G401 (cell line): ENCODE measurements at places on chromosomes 12 and 14.

DNA sequence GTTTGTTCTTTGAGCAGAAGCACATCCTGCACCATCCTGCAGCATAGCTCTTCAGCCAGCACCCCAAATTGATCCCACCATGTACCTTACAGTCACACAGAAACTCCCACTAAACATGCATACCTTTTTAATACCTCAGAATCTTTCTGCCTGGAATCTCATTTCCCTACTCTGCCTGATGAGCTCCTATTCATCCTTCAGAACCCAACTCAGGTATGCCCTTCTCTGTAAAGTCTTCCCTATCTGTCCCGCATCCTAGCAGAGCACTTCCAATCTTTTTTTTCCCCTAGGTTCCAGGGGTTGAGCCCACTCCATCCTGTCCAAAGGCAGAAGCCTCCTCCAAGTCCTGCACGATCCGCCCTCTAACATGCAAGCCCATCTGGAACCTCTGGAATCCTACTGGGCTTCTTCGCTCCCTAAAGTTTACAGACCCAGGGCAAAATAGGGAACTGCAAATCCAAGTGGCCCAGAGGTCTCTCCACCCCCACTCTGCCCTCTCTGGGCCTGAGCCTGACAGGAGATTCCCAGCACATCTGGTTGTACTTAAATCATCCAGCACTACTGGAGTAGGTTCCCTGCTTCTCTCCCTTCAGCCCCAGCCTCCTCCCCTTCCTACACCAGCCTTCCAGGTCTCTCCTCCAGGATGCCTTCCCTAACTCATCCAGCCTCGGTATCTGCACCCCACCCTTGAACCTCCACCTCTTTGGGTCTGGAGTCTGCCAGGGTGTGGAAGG is 4.1 kb upstream of the FIGNL2 start:
- DNase-seq = no peak

DNA sequence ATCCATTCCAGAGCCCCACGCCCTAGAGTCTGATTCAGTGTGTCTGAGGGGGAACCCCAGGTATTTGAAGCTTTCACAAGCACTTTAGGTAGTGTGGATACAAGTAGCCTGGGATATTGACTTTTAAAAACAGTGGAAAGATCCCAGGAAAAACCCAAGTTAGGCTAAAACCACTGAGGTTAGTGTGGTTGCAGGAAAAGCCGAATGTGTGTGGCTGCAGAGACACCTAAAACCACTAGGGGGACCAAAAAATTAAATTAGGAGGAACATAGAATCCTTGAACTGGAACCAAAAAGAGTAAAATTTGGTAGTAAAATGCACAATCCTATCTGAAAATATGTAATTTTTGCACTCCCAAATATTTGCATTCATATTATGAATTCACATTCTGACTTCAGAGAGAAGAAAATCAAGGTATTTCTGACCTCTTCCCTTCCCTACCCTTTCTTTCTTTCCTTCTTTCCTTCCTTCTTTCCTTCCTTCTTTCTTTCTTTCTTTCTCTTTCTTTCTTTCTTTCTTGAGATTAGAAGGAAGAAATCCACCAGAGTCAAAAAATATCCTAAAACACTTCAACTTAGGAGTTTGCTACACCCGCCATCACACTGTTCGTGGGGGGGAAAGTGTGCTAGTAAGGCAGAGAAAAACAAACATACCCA is 37.8 kb downstream of the SLCO1A2 start:
- peak; percentile 38 for DNase-seq

DNA sequence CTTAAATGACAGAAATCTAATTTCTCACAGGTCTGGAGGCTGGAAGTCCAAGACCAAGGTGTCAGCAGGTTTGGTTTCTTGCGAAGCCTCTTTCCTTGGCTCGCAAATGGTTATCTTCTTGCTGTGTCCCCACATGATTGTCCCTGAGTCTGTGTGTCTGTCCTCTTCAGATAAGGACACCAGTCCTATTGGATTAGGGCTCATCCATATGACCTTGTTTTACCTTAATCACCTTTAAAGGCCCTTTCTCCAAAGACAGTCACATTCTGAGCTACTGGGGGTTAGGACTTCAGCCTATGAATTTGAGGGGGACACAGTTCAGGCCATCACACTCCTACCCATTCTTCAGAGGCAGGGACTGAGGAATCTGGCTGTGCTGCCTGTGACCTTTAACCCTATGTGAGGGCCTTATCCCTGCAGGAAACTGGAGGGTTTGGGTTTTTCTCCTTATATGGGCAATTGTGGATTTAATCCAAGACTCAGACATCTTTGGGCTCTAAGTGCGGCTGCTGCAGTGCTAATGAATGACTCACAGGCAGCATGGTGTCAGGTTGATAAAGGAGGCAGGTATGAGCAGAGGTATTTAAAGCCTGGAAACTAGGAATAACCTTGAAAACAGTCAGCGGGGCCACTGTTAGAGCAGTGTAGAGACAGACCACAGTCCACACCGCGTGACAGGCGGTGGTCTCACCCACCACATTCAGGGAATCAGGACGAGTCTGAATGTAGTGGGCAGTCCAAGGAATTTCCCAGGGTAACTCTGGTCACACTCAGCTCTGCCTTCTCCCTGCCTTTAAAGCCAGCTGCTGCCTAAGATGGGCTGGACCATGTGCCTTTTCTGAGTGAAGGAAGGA is 10.2 kb downstream of the TPCN1 start:
- DNase-seq = no peak

DNA sequence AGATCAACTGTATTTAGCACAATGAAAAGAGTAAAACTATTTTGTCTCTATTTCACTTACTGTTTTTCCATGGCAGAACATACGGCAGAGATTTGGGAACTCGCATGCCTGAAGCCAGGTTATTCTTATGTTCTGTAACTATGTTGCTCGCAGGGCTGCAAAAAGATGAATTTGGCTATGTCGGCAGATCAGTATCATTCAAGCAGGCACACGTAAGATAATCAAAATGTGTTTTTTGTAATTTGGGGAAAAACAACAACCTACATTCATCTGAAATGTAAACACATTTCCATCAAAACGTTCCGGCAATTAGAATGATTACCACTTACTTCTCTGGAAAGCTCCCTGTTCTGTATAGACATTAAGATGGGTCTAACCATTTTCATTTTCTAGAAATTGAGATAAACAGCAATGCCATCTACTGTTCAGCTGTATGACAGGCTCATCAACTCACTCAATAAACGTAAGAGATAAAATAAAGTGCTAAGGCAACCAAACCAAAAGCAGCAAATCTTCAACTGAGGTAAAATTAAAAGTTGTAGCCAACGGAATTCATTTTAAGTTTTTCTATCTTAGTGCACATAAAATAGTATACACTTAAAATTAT is 13.0 kb downstream of the GTSF1 start:
- no peak for DNase-seq

- peak; percentile 57 for DNase-seq
Measured at GRCh38 chr12:13534645-13535398, 338.3 kb downstream of the EMP1 start.

DNA sequence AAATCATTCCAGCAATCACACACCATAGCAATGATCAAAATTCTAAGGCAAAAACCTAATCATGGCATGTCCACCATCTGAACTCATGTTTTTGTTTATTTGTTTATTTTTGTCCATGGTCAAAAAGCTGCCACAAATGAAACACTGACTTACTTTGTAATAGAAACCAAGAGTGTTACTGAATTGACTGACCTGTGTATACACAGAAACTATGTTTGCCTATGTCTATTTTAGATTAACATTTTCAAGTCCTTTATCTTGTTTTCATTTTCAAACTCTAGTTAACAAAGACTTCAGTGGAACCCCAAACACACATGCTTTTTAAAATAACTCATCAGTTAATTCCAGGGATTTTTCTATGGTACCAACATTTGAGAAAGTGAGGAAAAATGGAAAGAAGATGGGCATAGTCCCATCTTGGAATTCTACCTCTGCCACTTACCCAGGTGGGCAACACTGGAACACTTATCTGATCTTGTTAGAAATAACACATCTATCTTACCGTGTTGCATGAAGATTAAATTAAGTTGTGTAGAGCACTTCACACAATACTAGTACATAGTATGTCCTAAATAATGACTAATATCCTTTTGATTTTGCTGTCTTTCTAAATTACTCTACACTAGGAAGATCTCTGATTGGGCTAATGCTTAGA is 6.4 kb downstream of the LUM start:
- no peak for DNase-seq

GRCh38 chr12:11650286-11651281 is 1.1 kb downstream of the ETV6 start:
- DNase-seq = peak; percentile 21

GRCh38 chr12:62986844-62987243 is 51.9 kb upstream of the PPM1H start:
- no peak for DNase-seq

GRCh38 chr14:25488961-25489360 is 439.0 kb upstream of the STXBP6 start:
- DNase-seq = no peak

DNA sequence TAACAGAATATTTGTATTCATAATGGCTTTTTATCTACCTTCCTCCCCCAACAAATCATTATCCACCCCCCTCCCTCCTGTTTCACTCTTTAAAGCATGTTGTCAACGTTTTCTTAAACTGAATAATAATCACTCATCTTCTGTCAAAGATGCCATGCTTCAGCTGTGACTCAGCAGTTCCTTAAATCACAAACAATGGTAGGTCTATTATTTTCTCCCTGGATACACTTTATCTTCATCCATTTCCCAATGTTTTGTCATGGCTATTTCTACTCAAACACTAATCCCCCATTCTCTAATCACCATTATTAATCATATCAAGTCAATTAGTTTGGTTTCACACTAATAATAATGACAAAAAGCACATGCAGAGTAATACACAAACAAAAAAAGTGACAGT is 6.5 kb downstream of the CLEC12B start:
- no peak for DNase-seq

DNA sequence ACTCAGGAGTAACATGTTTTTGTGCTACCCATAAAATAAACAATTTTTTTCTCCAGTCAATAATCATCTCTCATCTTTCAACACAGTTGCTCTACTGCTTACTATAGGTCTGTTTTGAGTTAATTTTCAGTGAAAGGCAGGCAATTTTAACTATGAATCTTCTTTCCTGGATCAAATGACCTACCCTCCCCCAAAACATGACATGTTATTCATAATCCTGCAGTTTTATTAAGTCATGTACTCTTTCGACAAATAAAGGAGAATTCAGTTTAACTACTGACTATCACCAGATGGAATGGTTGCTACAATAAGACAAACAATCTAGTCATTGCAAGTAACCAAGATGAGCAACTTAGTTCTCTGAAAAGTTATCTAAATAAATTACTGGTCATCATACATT is 106.0 kb upstream of the FAR2 start:
- no peak for DNase-seq

DNA sequence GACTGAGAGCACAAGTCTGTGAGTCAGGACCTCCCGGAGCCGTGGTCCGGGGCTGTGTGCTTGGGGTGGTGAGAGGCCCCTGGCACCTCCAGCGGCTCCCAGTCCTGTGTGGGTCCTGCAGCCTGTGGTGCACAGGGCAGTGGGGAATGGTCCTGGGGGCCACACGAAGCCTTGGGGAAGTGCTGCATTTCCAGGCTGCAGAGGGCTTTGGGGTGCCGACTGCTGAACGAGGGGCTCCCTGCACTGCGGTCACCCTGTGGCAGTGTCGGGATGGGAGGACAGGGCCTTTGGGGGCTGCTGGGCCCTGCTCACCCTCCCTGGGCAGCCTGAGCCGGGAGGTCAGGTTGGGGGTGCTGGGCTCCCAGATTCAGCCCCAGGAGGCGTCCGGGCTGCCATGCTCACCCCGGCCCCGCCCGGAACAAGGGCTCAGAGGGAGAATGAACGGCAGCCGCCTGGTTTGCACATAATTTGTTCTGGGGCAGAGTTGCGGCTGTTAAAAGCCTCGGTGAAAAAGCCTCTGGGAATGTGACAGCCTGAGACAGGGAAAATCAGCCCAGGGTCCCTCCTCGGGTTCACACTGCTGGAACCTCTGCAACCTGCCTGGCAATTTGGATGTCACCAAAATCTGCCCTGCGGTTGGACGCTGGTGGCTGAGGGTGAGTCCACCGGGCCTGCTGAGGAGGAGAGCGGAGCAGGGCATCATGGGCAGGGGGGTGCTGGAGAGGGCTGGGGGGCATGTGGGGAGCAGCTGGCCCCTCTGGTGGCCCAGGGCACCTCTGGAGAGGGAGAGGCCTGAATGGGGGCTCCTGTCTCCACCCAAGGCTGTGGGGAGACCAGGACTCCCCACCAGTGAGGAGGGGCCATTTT is 109.2 kb downstream of the KIF26A start:
- no peak for DNase-seq

DNA sequence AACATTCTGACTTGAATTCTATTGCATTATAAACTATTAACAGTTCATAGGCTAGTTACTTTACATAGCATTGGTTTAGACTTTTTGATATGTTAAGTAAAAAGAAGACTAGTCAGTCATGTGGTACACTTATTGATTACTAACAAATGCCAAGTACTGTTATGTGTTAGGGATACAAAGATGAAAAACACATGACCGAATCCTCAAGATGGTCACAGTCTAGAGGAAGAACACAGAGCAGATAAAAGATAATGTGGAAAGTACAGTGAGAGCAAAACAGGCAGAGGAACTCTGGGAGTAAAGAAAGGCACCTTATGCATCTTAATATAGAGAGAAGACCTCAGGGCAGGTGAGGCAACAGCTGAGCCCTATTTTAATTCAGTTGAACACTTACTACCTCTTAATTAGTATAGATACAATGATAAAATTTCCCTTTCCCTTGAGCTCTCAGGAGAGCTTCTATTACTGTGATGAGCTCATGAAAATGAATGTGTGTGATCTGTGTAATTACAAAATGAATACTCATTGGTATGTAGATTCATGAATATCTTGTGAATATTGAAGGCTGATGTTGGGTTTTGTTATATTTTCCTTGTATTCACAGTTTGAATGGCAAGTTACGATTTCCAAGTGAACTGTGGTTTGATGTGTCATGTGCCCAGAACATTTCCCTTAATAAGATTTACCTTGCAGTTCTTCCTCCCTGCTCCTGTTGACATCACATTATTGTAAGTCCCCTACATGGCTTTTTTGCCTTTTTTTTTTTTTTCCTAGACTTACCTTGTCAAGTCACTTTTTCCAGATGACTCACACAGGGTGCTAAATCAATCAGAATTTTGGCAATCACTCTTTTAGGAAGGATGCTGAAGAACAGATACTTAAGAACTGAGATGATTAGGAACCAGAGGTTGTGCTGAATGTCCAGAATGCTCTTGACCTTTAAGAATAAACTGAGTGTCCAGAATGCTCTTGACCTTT is 29.5 kb upstream of the MSRB3 start:
- DNase-seq = no peak

DNA sequence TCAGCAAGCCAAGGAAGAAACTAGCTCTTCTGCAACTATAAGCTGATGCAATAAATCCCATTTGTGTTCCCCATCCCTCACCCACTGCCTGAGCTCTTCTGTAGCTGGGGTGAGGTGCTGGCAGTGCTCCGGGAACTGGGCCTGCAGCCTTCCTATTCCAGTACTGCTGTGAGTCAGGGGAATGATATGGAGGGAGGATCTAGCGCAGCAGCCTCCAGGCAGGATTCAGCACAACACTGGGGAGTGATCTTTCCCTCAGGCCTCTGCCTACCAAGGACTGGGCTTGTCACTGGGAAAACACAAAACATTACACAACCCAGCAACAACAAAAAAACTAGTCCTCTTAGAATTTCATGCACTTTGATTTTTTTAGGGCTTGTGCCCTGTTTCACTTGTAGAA is 58.7 kb downstream of the ST8SIA1 start:
- DNase-seq = peak; percentile 11

GRCh38 chr14:47785058-47785457 is 109.7 kb upstream of the MDGA2 start:
- DNase-seq = no peak
